ENCODE measurements at places on chromosomes 12 and 14.

GRCh38 chr12:92218394-92219077 lies 72.9 kb upstream of the BTG1 start:
- no peak for DNase-seq

DNA sequence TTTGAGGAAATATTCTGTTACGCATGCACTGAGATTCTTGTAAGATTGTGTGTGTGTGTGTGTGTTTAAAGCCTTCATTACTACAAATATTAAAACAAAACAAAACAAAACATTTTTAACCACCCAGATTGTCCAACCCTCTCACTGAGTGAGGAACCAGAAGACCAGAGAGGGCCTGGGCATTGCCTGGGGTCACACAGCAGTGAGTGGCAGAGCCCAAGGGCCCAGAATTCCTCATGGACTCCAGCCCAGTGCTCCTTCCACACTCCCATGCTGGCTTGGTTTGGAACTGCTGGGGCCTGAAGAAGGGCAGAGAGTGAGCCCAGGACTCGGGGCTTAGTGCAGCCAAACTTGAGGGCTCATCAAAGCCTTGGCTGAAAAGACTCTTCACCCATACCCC lies 1.6 kb upstream of the OTUB2 start:
- no peak for DNase-seq

DNA sequence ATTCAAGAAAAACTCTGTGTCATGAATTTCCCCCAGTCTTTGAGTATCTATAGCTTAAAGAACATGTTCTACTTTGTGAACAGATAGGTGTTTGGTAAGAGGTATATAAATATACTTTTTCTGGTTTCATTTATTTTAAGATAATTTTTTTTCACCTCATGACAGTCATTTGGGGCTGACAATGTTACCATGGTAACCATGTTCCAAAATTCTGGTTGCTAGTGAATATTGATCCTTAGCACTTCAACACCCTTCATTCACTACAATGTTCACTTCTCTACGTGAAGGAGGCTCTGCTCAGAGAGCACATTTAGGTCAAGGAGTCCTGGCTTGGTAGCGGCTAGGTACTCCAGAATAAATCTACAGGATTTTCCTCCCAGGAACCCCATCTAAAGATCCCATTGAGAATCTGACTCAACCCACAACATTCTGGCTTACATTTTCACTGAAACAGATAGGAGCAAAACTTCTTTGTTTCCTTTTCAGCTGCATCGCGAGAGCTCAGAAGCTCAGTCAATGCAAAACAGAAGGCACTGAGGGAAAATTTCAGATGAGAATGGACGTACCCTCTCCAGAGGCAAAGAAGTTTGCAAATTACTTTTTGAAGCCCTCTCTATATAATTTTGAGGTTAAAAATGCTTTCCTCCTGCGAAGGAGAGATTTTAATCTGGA lies 93.6 kb downstream of the ARF6 start:
- no peak for DNase-seq

DNA sequence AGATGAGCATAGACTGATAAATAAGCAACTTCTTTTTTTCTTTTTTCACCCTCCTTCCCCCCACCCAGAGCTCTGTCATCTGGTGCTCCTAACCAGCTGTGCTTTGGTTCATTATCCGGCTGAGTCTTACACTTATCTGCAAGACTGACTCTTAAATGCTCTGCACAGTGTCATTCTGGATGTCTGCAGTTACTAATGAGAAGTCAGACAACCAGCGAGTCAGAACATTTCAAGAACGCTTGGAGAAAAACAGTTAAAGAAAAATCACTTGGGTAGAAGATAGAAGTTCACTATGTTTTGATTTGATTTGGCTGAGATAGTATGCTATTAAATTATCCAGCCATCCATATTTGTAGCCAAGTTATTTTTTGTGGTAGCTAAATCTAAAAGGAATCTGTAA lies 328.9 kb upstream of the PRICKLE1 start:
- DNase-seq: no peak

GRCh38 chr14:29821242-29821641 lies 106.4 kb downstream of the PRKD1 start:
- no peak for DNase-seq

- peak; percentile 37 for DNase-seq
Measured at GRCh38 chr14:37114002-37114401, 58.4 kb downstream of the SLC25A21 start.

- peak; percentile 59 for DNase-seq
Measured at GRCh38 chr12:31874961-31875608, 84.1 kb upstream of the RESF1 start.
